HS-27A (cell line): ENCODE measurements at places on chromosomes 11 and 22.

- DNase-seq = no peak
Observed at GRCh38 chr11:37280200-37280599, 682.2 kb upstream of the RAG2 start.

DNA sequence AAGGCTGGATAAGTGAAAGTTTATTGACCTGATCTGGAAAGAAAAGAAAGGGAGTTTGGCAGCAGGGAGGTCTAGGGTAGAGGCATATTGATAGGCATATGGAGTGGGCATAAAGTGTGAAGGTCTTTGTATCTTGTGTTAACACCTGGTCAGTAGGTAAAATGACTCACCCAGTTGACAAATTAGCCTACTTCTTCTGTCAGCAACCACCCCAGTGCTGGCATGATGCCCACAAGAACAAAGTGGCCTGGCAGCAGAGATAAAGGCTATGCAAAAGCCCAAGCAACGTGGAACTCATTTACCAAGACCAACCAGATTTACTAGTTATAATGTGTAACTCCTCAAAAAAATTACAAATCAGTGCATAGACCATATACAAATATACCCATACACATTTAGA is 4.9 kb downstream of the OR10A3 start:
- no peak for DNase-seq

- no peak for DNase-seq
Observed at GRCh38 chr11:16936643-16937042, 77.6 kb downstream of the PLEKHA7 start.

- DNase-seq = no peak
Observed at GRCh38 chr11:19703211-19703610, 9.4 kb upstream of the NAV2 start.

GRCh38 chr11:14082338-14082737 is 119.8 kb downstream of the SPON1 start:
- DNase-seq = no peak

GRCh38 chr11:132540581-132540980 is 991.7 kb downstream of the OPCML start:
- no peak for DNase-seq

DNA sequence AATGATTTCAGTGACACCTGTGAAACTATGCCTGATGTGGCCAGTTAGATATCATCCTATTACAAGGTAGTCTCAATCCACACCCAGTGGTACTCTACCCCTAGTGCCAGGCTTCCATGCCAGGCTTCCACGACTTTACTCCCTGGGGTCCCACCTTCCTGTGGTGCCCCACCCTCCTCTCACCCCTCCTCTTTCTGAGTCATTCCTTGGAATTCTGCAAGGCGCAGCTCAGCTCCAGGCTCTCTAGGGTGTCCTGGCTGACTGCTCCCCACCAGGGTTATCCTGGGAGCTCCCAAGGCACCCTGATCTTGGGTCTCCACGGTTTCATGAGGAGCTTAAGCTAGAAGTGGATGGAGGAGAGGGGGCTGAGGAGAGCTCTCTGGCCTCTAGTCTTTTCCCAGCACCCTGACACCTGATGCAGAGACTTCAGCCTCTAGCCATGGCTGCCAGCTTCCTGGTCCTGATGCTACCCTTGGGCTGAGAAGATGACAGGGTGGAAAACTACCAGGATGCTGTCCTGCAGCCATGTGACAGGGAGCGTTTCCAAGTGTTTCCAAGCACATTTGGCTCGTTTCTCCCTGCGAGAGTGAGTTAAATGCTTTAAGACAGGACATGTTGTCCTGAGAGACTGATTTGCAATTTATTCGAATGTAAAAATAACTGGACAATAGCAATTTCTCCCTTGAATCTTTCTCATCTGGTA is 1461.2 kb downstream of the TBC1D22A start:
- DNase-seq = no peak

DNA sequence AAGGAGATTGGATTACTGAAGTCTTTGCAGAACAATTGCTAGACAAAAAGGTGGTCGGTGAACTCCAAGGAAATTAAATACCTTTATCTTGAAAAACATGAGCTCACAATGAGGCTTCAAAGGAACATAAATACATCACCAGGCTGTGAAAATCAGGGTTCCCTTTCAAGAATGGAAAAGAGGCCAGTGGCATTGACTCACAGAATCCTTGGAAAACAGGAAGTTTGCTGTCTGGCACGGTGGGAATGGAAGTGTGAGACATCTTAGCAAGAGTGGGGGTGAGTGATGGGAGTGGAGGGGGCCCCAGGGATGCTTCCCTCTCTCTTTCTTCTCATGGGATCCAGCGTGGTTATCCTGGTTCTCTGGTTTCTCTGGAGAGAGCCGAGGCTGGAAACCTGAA is 48.9 kb upstream of the TBCEL start:
- DNase-seq = no peak

DNA sequence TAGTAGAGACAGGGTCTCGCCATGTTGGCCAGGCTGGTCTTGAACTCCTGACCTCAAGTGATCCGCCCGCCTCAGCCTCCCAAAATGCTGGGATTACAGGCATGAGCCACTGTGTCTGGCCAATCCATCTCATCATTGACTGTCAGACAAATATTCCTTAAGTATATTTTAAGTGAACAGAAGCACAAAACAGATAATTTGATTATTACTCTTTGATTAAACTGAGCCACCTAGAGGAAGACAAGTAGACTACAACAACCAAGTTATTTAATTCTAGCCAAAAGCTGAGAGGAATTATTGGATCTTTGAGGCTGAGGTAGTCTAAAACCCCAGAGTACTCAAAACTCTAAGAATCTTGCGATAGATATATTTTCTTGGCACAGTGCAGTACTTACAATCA is 1.2 kb downstream of the ACRV1 start:
- no peak for DNase-seq

- no peak for DNase-seq
Observed at GRCh38 chr22:33975841-33976240, 55.6 kb upstream of the LARGE1 start.

- no peak for DNase-seq
Observed at GRCh38 chr11:67301313-67301921, 1.9 kb upstream of the SSH3 start.

- DNase-seq = peak; percentile 76
Observed at GRCh38 chr11:35142481-35143075, 3.6 kb downstream of the CD44 start.

GRCh38 chr11:46616551-46617133 is 385 bp downstream of the HARBI1 start:
- no peak for DNase-seq

DNA sequence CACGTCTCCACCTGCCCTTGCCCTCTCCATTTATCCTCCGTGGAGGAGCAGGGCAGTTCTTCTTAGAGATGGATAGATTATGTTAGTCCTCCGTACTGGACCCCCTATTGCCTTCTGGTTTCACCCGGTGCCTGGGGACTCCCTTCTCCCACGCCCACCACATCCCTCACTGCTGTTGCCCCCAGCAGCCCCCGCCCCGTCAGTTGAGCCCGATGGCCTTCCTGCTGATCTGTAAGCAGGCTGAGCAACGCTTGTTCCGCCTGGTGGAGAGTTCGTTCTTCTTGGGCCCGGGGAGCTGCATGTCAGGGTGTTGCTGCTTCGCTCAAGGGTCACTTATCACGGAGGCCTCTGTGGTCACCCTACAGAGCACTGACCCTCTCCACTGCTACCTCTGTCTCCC is 34.2 kb downstream of the B3GAT1 start:
- DNase-seq = no peak

DNA sequence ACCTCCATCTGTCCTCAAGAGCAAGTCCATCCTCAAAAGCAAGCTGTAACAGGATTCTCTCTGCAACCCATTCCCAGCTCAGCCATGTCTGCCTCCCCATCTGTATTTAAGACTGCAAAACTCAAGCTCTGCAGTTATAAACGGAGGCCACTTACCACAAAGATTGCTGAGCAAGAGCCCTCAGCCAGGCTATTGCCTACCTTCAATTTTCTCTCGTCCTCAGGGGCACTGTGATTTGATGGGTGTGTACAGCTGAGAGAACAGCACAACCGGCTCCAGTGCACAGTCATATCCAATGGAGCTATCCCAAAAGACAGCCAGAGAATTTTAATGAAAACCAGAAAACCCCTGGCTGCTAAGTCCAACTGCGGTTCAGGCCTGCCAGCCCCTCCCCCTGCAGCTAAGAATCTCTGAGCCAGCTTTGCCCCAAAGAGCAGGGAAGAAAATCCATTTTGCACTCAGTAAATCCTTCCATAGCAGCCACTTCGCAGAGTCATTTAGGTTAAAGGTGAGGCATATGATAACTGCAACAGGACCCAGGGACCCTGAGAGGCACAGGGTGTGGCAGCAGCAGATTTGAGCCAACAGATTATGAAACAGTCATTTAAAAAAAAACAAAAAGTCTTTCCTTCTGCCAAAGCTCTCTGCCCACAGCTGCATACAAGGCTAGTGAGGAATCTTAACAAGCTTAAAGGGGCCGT is 37.6 kb downstream of the RAB30 start:
- peak; percentile 45 for DNase-seq

DNA sequence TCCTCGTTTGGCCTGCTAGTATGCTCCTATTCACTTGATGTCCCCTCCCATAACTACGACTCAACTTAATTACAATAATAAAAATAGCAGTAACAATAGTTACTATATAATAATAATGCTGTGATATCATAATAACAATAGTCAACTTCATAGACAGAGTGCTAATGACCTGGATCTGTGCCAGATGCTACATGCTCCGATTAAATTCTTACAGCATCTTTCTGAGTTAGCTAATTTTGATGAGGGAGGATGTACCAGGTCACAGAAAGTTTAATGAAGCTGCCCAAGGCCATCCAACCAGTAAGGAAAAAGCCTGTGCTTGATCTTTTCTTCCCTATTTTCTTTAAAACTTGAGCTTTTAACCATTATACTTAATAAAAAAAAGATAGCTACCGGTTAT is 413.4 kb upstream of the LRRC4C start:
- DNase-seq = no peak

- DNase-seq = no peak
Observed at GRCh38 chr22:36184433-36185025, 17.1 kb downstream of the APOL4 start.

GRCh38 chr11:128707681-128708080 is 13.8 kb downstream of the FLI1 start:
- DNase-seq = no peak

- DNase-seq = no peak
Observed at GRCh38 chr11:72038491-72038890, 39.8 kb downstream of the IL18BP start.

- no peak for DNase-seq
Observed at GRCh38 chr11:132099692-132100091, 729.3 kb downstream of the NTM start.

- no peak for DNase-seq
Observed at GRCh38 chr11:86818462-86819192, 18.3 kb downstream of the PRSS23 start.

DNA sequence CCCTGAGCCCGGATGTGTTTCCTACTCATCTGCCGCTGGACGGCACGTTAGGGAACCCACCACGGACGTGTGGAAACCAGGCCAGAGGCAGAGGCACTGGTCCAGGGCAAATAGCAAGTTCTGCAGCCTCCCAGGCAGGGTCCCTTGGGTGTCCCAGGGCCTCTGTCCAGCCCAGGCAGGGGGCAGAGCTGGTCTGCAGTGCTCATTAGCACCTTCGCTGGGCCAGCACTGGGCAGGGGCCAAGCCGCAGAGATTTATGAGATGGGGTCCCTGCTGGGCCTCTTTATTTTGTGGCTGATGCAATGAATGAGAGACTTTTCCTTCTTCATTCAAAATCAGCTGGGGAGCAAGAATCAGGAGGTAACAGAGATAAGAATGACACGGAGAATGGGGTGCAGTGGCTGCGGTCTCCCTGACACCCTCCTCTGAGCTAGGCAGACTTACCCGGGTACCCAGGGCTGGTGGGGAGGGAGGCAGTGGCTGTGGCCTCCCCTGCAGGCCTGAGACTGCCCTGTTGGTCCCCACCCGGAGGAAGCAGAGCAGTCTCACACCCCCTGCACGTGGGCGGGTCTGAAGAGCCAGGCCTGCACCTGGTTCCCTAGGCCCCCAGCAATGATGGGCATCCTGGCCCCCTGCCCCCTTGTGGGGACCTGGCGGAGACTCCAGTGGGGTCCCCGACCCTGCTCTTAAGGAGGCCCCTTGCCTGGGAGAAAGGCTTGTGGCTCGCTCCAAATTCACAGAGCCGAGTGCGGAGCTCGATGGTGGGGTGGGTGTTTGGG is 14.0 kb upstream of the PARVG start:
- DNase-seq = no peak
